Gastroesophageal sphincter (tissue), 4 donors: ENCODE measurements at places on chromosomes 4 and X.

DNA sequence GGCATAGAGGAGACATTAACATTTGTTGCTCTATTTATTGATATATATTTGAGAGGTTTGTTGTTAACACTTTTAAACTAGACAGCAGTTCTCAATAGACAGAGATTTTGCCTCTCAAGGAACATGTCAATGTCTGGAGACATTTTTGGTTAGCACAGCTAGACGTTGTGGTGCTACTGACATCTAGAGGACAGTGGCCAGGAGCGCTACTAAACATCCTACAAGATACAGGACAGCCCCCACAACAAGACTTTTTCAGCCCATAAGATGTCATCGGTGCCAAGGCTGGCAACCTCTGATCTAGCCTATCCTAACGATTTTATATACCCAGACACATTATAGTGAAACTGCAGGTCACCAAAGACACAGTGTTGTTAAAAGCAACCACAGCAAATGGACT, 18.4 kb upstream of the CTSO start:
- H3K4me3 ChIP-seq, result no peak overlapping the region
- H3K36me3 ChIP-seq, result no peaks in the 10 kb centered on the region
- no peaks in the 10 kb centered on the region for H3K4me1 ChIP-seq
- H3K27me3 ChIP-seq, result no peaks in the 10 kb centered on the region
- ATAC-seq, result no peak

- H3K27ac ChIP-seq, result peak overlapping the region; percentile 54
- H3K4me1 ChIP-seq, result no peaks in the 10 kb centered on the region
- peak; percentile 53 for ATAC-seq
- peaks cover 33% of the 10 kb centered on the region for H3K36me3 ChIP-seq
Measured at GRCh38 chr4:75916091-75916661, 13.9 kb upstream of the PPEF2 start.

DNA sequence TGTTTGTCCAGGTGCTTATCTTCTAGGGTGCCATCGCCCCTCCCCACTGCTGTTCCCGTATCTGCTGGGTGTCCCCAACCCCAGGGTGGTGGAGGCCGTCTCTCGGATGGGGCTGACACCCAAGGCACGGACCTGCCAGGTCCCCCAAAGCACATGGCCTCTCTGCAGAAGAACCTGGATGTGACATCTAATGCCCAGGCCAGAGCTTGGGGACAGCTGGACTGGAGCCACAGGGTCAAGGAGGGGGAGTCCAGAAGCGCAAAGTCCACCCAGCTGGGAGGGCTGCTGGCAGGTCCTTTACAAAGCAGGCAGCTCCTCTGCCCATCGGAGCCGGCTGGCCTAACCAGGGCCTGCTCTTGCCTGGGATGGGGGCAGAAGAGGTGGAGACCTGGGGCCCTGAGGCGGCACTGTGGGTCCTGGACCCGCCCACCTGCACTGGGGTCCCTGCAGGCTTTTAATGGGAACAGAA, 751 bp upstream of the DOK7 start:
- H3K4me3 ChIP-seq, result no peak overlapping the region
- no peaks in the 10 kb centered on the region for H3K4me1 ChIP-seq
- peak; percentile 13 for ATAC-seq
- no peaks in the 10 kb centered on the region for H3K36me3 ChIP-seq

- ATAC-seq, result no peak
Measured at GRCh38 chr4:41994461-41994985, 4.2 kb downstream of the SLC30A9 start.

DNA sequence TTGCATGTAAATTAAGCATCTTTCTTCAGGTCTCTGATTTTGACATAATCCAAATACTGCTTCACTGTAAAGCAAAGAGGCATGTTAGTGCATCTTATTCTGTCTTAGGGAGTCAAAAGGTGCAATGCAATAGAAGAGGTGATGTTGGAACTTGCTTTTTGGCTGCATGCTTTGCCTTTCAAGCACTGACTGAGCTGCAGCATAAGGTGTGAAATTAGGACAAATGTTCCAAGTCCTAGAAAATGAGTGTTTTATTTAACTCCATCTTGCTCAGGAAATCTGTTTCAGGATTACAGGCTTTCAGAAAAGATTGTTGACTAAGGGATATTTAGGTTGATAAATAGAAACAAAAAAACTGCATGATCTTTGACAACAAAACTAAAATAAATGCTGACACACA, 30.8 kb downstream of the NAA11 start:
- no peaks in the 10 kb centered on the region for H3K36me3 ChIP-seq
- no peak overlapping the region for H3K4me3 ChIP-seq
- no peak overlapping the region for H3K27ac ChIP-seq
- ATAC-seq, result no peak

- no peaks in the 10 kb centered on the region for H3K27me3 ChIP-seq
- no peaks in the 10 kb centered on the region for H3K36me3 ChIP-seq
- no peak overlapping the region for H3K27ac ChIP-seq
Measured at GRCh38 chr4:187380181-187380581, 615.4 kb upstream of the ZFP42 start.

DNA sequence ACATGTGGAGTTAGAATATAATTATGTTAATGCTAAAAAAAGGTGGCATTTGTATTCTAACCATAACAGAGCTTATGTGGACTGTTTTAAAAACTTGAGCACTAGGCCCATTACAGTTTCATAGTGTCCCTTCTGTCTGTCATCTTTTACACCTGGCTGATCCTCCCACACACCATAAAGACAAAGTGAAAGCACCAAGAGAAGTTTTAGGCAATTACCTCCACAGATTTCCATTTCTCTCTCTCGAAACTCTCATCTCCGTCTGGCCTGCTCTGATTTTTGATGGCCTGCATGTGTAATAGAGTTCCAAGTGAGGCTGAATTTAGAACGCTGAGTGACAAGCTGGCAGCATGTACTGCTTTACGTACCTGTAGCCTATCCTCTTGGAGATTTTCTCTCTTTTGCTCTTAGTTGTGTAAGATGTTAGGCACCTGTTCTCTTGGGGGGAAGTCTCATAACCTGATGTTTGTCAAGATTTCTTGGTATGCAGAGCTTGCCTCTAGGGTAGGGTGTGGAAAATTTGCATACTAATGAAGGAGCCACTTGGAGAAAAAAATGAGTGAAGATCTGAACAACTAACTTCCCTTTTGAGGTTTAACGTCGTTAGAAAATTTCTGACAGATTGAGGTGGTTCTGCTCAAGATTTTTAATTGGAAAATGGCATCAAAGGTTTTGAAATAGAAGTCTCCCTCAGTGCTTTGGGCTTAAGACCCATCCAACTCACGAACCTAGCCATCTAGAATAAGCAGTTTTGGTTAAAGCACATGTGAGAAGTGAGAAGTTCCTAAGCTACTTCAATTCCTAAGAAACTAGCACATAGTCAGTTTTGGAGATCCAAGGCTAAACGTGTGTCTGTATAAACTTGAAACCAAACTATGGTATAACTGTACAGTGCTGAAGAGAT, 57.6 kb upstream of the RAP1GDS1 start:
- no peaks in the 10 kb centered on the region for H3K4me1 ChIP-seq
- H3K36me3 ChIP-seq, result no peaks in the 10 kb centered on the region
- H3K4me3 ChIP-seq, result no peak overlapping the region
- ATAC-seq, result no peak

DNA sequence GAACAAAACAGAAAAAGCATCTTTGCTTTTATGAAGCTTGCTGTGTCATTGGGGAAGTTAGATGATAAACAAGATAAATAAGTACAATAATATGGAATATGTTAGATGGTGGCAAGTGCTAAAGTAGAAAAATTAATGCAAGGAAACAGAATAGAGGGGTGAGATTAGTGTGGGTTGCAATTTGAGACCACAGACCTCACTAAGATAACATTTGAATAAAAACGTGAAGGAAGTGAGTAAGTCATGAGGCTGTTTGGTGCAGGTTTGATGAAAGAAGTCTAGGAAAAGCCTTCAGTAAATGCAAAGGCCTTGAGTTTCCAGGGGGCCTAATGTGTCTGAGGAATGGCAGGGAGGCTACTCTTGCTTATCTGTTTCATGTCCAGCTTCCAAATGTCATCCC, 102.5 kb downstream of the CFAP299 start:
- H3K27ac ChIP-seq, result no peak overlapping the region
- H3K36me3 ChIP-seq, result no peaks in the 10 kb centered on the region
- no peak overlapping the region for H3K4me3 ChIP-seq
- no peak for ATAC-seq
- H3K4me1 ChIP-seq, result no peaks in the 10 kb centered on the region

DNA sequence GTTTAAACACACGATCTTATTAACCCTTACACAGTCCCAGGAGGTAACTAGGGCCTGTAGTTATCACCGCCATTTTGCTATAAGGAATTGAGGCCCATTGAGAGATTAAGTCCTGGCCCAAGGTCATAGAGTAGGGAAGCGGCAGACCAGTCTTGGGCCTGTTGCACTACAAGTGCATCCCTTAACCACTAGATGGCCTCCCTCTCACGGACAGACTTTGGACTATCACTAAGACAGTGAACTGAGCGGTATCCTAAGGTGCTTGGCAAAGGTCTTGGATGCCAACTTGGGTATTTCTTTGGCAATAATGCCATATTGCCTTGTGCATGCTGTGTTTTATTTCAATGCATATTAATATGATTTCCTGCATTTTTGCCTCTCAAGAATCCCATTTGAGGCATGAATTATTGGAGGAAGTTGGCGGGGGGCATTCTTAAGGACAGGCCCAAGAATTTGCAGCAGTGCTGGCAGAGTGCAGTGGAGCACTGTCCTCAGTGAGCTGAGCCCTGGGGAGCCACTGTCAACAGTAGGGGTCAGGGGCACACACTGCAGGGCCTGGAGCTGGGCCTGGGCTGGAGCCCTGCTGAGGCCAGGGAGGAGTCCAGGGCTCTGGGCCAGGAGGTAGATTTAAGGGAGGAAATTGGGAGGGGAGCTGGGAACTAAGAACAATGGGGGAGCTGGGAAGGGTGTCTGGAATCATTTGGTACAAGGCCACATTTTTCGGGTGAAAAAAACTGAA, 147.4 kb downstream of the SMIM20 start:
- no peak overlapping the region for H3K4me3 ChIP-seq
- no peaks in the 10 kb centered on the region for H3K4me1 ChIP-seq
- H3K27me3 ChIP-seq, result no peaks in the 10 kb centered on the region
- H3K27ac ChIP-seq, result no peak overlapping the region

DNA sequence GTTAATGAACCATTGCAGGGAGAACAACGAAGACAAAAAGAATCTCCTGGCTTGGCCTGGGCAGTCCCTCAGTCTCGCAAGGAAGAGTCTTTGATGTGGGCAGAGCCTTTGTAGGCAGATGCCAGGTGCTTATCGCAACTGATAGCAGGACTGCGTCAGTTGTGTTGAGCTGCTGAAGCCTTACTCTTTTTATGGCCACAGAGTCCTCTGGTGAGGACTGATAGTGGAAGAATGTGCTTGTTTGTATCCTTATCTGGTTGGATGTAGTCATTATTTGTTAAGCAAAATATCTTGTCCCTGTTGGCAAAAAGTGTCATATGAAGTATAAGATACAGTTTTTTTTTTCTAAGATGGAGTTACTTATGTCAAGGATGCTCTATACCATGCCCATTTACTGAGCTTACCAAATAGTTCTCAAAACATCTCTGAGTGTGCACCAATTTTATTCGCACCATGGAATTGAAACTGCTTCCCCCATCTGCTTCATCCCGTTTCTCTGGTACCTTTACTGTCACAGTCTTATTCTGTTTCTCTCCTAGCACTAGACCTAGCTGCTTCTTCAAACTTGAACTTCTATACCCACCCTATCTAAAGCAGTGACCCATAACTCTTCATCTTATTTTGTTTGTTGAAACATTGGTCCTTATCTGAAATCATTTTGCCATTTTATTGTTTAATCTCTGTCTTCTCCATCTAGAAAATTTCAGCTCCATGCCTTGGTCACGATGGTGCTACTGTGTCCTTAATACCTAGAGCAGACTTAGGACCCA, 47.0 kb upstream of the SPRY1 start:
- peaks cover 18% of the 10 kb centered on the region for H3K4me1 ChIP-seq
- H3K36me3 ChIP-seq, result no peaks in the 10 kb centered on the region
- ATAC-seq, result no peak
- H3K4me3 ChIP-seq, result no peak overlapping the region
- no peak overlapping the region for H3K27ac ChIP-seq

DNA sequence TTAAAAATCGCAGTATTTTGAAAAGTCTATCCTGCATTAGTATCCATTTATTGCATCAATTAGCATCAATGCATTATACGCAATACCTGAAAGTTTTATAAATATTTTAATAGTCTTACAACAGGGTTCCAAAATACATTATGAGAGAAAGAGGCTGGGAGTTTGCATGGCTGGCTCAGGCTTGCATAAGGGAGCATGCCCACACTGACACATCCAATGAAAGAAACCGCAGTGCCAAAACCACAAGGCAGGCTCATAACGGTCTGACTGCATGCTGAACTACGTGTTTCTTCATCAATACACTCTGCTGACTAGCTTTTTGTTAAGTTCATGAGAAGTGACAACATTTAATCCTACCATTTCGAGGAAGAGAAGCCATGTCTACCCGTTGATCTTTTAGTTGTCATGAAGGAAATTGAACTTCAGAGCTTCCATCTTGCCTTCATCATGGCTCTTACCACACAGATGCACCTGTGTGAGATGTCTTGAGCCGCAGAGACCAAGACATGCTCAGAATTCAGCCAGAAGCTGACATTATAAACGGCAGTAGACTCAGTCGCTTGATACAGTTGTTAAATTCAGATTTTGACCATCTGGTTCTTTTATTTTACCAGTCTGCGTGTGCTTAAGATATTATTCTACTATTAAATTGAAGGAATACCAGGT, 168.8 kb upstream of the FRG1 start:
- H3K27me3 ChIP-seq, result no peaks in the 10 kb centered on the region
- no peak for ATAC-seq
- H3K4me3 ChIP-seq, result no peak overlapping the region
- no peaks in the 10 kb centered on the region for H3K4me1 ChIP-seq

- H3K4me1 ChIP-seq, result no peaks in the 10 kb centered on the region
- H3K4me3 ChIP-seq, result peak overlapping the region; percentile 14
- no peaks in the 10 kb centered on the region for H3K36me3 ChIP-seq
- no peak overlapping the region for H3K27ac ChIP-seq
- H3K27me3 ChIP-seq, result no peaks in the 10 kb centered on the region
Measured at GRCh38 chrX:40952855-40953254, 132.4 kb upstream of the USP9X start.

DNA sequence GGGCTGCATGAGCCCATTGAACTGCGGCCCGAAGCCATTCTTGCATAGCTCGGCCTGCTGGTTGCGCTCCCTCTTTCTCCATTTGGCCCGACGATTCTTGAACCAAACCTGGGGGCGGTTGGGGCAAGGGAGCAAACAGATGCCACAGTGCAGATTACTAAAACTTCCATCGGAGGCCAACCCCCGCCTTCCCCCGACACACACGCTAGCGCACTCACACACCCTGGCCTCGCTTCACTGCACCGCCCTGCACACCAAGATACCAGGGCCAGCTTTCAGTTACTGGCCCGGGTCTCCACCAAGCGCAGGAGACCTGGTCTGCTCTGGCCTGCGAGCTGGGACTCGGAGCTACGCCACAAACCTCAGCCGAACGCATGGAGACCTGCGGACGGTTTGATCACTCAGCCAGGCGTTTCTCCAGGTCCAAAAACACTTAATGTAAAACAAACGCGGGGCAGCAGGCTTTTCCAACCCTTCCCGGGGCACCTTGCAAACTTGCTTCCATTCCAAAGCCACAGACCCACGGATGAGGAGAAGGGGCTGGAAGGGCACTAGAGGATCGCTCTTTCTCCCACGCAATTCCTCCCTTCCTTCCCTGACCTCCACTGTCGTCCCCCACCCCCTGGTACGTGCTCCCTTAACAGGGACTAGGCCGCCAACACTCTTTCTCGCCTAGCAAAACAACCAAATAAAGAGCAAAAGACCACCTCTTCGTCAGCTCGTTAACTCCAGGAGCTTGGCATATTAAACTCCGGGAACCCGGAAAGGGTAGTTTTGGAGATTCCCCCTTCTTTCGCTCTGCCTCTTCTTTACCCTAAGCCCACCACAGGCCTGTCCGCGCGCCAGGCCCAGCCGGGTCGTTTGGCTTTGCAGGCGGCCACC, 4.1 kb downstream of the PITX2 start:
- H3K36me3 ChIP-seq, result no peaks in the 10 kb centered on the region
- H3K4me3 ChIP-seq, result peak overlapping the region; percentile 73
- peak overlapping the region; percentile 83 for H3K27ac ChIP-seq
- peaks cover 94% of the 10 kb centered on the region for H3K27me3 ChIP-seq
- ATAC-seq, result no peak
